ENCODE measurements at places on chromosomes 6 and 20. TPM values are rescaled to one million over a fixed set of nuclear protein-coding genes. Genes with fewer than 3 reads are reported as not detected.

The FRMD1 gene
- total RNA-seq = 0.52 TPM

The TAGAP gene
- 4.9 TPM for total RNA-seq

The CPNE5 gene
- 3.6 TPM for total RNA-seq

The ZNF831 gene
- 1.4 TPM for total RNA-seq

The MPIG6B gene
- total RNA-seq = 0.26 TPM

The OR2B2 gene
- not detected for total RNA-seq

The RPRD1B gene
- 61.3 TPM for total RNA-seq

The CYP39A1 gene
- total RNA-seq = 3.5 TPM

The AFDN gene
- total RNA-seq = 168 TPM

The PGC gene
- total RNA-seq = not detected

The SCRT2 gene
- not detected for total RNA-seq

The LY6G6F gene
- total RNA-seq = not detected

The B3GALT4 gene
- total RNA-seq = 20.2 TPM

The DNAH8 gene
- total RNA-seq = 0.13 TPM

The GNRH2 gene
- total RNA-seq = 1.5 TPM

The ULBP2 gene
- 3.0 TPM for total RNA-seq

The RAET1L gene
- not detected for total RNA-seq

The ZSCAN12 gene
- 11.1 TPM for total RNA-seq

The MUCL3 gene
- total RNA-seq = not detected

The PXDC1 gene
- 22.9 TPM for total RNA-seq

The PPP1R18 gene
- total RNA-seq = 31.5 TPM

The SEL1L2 gene
- 0.52 TPM for total RNA-seq

The OOEP gene
- total RNA-seq = not detected

The BNIP5 gene
- total RNA-seq = not detected

The POU3F2 gene
- not detected for total RNA-seq

The MUC21 gene
- total RNA-seq = not detected

The RGS17 gene
- 3.3 TPM for total RNA-seq

The MEI4 gene
- total RNA-seq = 0.47 TPM

The DCDC2 gene
- 15.2 TPM for total RNA-seq

The HS3ST5 gene
- total RNA-seq = 3.2 TPM

The ZSCAN16 gene
- 9.9 TPM for total RNA-seq

The HAO1 gene
- not detected for total RNA-seq

The NRN1 gene
- 7.3 TPM for total RNA-seq

The OR2B6 gene
- not detected for total RNA-seq

The PKHD1 gene
- total RNA-seq = 13.3 TPM

The ECT2L gene
- 0.18 TPM for total RNA-seq

The VSX1 gene
- not detected for total RNA-seq

The CSNK2A1 gene
- 160 TPM for total RNA-seq

The SMPD2 gene
- 15.3 TPM for total RNA-seq

The DOK5 gene
- total RNA-seq = 3.0 TPM

The EYA2 gene
- 15.3 TPM for total RNA-seq

The OR2J3 gene
- total RNA-seq = not detected

The MAS1L gene
- total RNA-seq = not detected

The ZNFX1 gene
- total RNA-seq = 46.2 TPM

The ELOVL2 gene
- 0.31 TPM for total RNA-seq

The TRIM31 gene
- total RNA-seq = 0.78 TPM

The GPANK1 gene
- total RNA-seq = 15.3 TPM

The RAB22A gene
- total RNA-seq = 21.3 TPM
